ENCODE measurements at places on chromosomes 4 and X.

- no peak for DNase-seq
Observed at GRCh38 chrX:68671221-68671620, 23.8 kb downstream of the STARD8 start.

DNA sequence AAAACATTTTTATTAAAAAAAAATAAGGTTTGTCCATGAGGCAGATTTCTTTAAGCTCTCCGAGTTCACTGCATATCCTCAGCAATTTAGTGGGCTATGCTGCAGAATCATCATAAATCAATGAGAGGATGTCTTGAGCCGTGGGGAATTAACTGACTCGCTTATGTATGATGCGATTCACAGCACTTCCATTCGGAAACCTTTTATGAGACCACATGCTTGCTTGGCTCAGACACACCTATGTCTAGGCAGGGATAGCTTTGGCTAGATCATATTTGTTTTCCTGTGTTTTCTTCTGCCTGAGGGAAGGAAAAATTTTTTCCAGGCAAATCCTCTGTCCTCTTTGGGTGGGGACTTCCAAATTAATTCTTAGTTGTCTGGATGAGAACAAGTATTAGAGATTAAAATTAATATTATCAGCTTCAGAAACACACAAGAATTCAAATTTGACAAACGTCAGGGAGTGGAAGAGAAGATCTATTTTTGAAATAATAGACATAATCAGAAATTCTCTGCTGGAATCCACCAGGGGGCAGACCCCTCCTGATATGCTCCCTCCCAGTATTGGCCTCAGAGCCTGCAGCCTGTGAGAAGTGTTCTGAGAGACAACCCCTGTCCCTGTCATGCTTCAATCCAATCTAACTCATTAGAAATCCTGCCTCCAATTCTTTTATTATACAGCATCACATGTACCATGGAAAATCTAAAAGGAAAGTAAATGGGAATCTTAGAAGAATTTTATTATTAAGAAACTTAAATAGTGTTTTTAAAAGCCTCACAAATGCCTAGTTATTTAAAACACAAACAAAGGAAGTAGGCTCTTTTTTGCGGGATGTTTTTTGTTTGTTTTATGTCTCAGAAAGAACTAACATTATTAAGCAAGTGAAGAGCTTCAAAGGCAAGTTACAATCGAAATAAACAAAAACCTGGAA lies 345.1 kb upstream of the TACR3 start:
- DNase-seq = peak; percentile 71

- DNase-seq = no peak
Observed at GRCh38 chrX:95427389-95427788, 1257.3 kb upstream of the DIAPH2 start.

GRCh38 chr4:184375027-184375426 lies 99.3 kb downstream of the IRF2 start:
- DNase-seq = no peak

All from femur (tissue), 1 donor.